Stimulated activated CD8-positive, alpha-beta memory T cell treated with anti-CD3 and anti-CD28 coated beads, Interleukin-4, amount 100 ng/mL, for 24 hours (primary cell): ENCODE measurements at places on chromosomes 7 and 10.

- peak; percentile 54 for DNase-seq
Measured at GRCh38 chr10:102120142-102120990, at the start of gene LDB1. TSS of gene LDB1 (minus strand) at chr10:102120368. CDS start at chr10:102120110, 258 bp downstream.

- no peak for DNase-seq
Measured at GRCh38 chr7:133735222-133735621, 391.9 kb upstream of the LRGUK start.

GRCh38 chr10:57338823-57339558 lies 928.7 kb downstream of the IPMK start:
- no peak for DNase-seq

GRCh38 chr10:48253970-48254657 lies 20.4 kb downstream of the FRMPD2 start:
- no peak for DNase-seq

DNA sequence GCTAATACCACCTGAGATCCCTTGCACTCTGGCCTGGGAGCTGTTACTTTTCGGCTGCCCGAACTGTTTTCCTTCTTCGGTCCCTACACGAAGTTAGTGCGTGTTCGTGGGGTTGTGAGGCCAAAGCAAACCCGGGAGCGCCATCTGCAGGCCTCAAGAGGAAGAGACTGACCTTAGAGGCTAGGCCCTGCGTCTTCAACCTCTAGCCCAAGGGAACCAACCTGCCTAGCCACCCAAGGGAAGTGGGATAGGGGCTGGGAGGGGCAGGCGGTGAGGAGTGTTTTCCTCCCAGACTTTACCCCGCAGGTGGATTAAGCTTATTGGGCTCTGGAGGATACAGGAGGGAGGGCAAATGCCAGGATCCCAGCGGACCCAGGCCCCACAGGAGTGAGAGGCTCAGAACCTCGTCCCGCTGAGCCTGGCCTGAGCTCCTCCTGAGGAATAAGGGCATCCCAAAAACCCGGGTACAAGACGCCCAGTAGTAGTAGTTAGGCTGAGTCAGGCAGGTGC lies 1.7 kb upstream of the PAX2 start:
- no peak for DNase-seq

- no peak for DNase-seq
Measured at GRCh38 chr7:7932553-7932952, 36.0 kb upstream of the GLCCI1 start.
